ENCODE measurements at places on chromosomes 16 and 17.

DNA sequence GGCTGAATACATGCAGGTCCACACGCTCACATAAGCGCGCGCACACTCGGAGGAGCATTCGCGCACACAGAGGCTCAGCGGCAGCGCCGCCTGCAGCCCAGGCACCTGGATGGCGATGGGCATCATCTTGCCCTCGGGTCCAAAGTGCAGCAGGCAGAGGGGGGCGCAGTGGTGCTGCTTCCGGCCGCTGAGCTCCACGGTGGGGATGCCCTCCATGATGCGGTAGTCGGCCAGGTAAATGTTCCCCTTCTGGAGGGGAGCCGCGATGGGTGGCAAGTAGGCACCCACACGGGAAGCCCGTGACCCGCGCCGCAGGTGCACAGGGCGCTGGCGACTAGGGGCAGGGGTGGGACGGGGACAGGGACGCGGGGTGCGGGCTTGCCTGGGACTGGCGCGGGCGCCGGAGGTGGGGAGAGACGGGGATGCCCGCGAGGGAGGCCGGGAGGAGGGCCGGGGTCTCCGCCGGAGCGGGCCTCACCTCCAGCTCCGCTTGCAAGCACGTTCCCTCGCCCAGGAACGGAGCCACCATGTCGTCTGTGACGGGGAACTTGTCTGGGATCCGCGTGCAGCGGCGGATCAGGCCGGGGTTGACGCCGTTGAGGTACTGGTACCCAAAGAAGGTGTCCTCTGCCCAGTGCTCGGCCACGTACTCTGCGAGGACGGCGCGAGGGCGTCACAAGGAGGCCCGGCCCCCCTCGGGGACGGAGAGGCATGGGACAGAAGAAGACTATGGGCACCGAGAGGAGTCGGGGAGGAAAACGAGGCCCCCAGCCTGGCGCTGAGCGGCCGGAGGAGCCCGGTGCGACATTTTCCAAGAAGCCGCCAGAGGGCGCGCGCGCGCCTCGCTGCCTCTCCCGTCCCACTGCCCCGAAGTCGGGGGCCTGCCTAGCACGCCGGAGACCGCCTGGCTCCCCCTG is 8.0 kb downstream of the ALOX12B start:
- DNase-seq = no peak

DNA sequence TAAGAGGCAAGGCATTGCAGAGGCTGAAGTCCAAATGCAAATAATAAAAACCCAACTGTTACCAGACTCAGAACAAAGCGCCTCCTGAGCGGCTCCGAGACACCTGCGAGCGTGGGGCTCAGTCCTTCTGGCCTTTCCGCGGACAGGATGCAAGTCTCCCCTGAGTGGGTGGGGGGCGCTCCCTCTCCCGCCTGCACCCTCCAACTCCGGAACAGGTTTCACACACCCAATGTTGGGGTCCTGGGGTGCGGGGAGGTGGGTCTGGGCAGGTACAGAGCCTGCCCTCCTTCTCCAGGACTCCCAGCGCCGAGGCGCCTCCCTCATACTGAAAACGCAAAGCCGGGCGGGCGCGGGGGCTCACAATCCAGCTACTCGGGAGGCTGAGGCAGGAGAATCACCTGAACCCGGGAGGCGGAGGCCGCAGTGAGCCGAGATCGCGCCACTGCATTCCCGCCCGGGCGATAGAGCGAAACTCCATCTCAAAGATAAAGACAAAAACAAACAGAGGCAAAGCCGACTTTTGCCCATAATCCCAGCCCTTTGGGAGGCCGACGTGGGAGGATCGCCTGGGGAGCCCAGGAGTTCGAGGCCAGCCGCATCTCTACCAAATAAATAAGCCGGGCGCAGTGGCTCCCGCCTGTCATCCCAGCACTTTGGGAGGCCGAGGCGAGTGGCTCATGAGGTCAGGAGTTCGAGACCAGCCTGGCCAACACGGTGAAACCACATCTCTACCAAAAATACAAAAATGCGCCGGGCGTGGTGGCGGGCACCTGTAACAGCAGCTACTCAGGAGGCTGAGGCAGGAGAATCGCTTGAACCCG is 893 bp downstream of the GINS2 start:
- no peak for DNase-seq

DNA sequence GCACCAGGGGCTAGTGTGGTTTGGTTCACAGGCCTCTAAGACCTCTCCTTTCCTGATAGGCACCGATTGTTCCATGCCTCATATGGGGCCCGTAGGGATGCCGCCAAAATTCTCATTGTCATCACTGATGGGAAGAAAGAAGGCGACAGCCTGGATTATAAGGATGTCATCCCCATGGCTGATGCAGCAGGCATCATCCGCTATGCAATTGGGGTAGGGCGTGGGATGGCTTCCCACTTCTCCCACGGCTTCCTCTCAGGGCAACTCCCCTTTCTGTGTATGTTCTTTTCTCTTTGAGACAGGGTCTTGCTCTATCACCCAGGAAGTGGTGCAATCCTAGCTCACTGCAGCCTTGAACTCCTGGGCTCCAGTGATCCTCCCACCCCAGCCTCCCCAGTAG is 5.3 kb downstream of the ITGAX start:
- no peak for DNase-seq

DNA sequence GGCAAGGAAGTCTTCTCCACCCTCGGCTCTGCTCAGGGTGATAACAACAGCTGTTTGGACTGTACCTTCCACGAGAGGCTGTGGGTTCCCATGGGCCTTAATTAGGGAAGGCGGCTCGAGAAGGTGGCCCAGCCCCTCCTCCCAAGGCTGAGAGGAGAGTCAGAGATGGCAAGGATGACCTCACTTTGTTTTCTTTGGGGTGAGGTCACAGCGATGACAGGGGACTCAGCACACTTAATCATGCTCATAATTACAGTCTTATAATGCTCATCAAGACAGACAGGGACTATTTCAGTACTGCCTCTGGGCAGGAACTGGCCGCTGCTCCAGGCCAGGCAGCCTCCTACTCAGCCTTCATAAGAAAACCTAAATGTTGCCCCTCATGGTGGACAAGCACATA is 19.7 kb downstream of the WFDC1 start:
- no peak for DNase-seq

DNA sequence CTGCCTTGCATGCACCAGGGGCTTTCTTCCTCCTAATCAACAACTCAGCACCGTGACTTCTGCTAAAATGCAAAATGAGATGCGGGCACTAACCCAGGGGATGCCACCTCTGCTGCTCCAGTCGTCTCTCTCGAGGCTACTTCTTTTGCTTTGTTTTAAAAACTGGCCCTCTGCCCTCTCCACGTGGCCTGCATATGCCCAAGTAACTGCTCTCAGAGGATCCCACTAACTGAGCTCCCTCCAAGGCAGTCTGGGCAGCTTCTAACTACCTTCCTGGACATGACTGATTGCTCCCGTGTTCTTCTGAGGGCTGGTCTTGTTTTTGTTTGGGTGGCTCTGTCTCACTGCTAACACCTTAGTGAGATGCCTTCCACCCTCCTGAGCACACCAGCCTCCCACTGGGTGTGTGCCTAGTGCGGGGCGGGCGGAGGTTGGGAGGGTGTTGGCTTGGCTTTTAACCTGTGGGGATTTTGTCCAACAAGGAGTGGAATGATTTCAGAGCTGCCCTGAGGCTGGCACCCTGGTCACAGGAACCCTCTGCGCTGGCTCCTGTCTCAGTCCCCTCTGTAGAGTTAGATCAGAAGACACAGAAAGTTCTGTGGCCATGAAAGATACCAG is 8.9 kb upstream of the LGALS9 start:
- DNase-seq = no peak

DNA sequence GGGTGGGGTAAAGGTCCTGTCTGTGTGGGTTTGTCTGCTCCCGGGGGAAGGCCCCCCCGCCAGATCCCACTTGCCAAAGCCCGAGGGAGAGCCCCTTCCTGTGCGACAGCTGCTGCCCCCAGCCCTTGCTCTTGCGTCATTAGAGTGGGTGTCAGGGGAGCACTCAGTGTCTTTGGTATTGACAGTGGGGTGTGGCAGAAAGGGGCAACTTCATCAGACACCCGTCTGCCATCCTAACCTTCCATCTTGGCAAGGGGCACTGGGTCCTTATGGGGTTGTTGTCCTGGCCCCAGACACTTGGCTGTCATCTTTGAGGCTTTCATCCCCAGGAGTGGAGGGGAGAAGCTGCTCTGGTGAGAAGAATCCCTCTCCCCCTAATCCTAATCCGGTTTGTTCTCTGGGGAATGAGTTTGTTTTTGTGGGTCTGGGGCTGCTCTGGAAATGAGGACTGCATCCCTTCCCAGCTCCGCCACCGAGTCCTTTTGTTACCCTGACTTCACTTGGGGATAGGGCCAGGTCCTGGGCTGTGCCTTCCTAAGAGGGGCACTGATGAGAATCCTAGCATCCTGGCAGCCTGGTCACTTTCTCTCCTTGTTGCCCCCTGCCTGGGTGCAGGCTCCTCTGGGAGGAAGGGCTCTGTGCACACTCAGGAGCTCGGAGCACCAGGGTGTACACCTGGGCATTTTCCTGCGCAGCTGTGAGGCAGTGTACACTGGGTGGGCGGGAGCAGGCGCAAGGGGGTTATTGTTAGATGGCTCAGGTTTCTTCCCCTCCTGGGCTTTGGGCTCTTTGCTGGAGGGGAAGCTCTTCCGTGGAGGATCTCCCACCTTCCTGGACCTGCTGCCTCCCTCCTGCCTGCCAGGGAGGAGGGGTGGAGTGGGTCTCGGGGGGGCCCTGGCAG is 21.1 kb downstream of the GJD3 start:
- no peak for DNase-seq

- no peak for DNase-seq
Observed at GRCh38 chr16:4092547-4093265, 23.5 kb downstream of the ADCY9 start.

Measured in cortex of kidney (tissue), 1 donor.